ENCODE measurements at places on chromosomes 1 and 21.

- DNase-seq, result no peak
Measured at GRCh38 chr1:8764293-8764937, 53.0 kb downstream of the RERE start.

DNA sequence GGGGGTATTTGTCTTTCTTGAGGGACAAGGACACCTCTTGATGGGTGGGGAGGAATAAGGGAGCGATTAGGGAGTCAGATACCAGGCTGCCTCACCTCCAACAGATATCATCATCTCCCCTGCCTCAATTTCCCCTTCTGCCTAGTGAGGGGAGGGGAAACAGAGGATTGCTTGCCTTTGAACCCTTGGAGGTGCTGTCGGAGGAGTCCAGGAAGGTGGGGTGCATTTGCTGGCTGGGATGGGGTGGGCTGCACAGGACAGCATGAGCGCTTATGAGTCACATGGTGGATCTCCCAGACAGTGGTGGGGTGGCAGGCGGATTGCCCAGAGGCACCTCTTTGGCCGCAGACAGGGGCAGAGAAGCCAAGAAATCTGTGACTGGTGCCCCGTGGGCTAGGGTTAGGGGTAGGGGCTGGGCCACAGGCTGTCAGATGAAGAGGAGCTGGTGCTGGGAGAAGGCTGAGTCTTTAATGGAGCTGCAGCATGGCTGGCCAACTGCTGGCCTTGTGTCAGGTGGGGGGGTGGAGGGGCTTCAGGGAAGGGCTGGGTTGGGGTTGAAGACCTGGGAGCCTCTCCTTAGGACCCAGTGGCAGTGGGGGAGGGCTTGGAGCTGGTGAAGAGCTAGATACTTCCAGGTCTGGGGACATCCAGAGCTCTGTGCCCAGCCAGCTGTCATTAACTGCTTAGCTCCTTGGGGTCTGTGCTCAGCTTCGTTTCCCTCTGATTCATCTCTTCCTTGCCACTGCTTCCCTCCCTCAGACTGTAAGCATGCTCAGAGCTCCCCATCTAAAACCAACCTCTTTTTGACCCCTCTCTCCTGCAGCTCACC lies 7.0 kb upstream of the ADORA1 start:
- DNase-seq, result no peak

GRCh38 chr1:67939942-67940341 lies 106.7 kb upstream of the GNG12 start:
- no peak for DNase-seq

GRCh38 chr1:226226601-226227000 lies 3.1 kb downstream of the MIXL1 start:
- no peak for DNase-seq

GRCh38 chr1:246681900-246682895 lies 42.0 kb upstream of the SCCPDH start:
- DNase-seq, result peak; percentile 88

GRCh38 chr1:52658795-52659194 lies 25.8 kb downstream of the SHISAL2A start:
- no peak for DNase-seq

- DNase-seq, result no peak
Measured at GRCh38 chr1:74753104-74753503, 20.2 kb downstream of the TYW3 start.

DNA sequence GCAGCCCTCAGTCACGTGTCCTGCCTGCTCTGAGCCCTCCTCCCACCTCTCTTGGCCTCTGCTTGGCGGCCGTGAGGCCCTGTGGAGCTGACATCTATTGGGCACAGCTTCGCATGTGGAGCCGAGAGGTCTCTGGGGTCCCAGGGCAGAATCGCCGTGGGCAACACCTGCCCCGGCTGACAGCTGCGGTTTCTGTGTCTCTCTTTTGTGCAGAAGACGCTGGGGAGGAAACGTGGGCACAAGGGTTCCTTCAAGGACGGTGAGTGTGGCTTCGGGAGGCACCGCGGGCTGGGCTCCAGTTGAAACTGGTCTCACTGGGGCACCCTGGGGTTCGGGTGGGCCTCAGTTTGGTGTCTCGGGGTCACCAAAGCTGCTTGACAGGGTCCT lies 11.5 kb downstream of the ARHGEF16 start:
- no peak for DNase-seq

- DNase-seq, result no peak
Measured at GRCh38 chr21:42121794-42122193, 50.7 kb downstream of the UMODL1 start.

- no peak for DNase-seq
Measured at GRCh38 chr1:61993331-61993961, 201.2 kb upstream of the L1TD1 start.

- no peak for DNase-seq
Measured at GRCh38 chr1:56963667-56964066, 2.1 kb downstream of the C8B start.

DNA sequence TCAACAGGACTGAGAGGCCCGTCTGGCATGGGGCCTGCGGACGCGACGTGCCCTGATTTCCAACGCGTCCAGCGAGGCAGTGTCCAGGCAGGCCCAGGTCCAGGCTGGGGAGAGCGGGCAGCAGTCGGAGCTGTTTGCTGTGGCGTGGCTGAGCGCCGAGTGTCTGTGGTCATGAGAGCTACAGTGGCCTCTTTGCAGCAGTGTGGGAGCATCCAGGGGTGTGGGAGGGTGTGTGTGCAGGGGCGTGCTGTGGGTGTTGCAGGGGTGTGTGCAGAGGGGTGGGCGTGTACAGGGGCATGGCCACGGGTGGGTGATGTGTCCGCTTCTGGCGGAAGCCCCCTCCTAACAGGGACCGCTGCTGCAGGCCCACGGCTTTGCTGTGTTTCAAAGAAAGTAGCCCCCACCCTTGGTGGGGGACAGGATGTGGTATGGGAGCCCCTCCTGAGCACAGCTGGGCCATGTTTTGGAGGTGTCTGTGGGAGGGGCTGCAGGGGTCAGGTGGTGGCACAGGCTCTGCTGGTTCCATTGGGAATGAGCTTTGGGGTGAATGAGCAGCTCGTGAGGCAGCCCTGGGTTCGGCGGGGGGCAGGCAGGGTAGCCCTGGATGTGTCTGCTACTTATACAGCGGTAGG lies 17.7 kb downstream of the PLCH2 start:
- DNase-seq, result no peak

DNA sequence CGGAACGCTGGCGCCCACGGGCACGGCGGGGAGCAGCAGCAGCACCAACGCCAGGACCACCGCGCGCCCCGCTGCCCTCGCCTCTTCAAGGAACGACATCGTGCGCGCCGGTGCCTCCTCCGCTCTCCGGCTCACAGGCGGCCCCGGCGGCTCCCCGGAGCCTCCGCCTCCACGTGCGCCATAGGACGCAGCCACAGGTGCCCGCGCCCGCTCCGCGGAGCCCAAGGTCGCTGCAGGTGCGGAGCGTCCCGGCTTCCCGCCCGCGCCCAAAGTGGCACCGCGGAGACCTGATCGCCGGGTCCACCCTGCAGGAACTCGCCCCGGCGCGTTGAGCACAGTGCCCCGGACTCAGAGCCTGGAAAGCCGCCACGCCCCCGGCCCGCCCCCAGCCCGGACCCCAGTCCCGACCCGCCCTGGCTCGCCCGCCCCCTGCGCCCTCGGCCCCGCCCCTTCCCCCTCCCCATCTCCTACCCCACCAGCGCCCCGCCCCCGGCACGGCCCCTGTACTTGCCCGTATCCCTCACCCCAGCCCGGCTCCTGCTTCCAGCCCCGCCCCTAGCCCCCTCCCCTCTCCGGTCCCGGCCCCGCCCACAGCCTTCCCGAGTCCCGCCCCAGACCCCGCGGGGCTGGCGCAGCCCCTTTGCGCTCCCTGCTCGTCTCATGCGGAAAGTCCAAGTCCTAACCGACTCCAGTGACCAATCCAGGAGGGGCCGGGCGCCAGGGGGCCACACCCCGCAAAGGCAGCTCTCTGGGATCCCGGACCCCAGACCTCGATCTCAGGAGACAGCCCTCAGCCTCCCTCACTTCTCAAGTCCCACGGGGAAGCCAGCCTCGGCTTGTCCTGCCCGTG lies at the start of gene MEGF6:
TSS of gene MEGF6 (minus strand) at position 339 of the 850 bp plus-strand sequence. CDS start at position 99, 240 bp downstream.
- peak; percentile 82 for DNase-seq

DNA sequence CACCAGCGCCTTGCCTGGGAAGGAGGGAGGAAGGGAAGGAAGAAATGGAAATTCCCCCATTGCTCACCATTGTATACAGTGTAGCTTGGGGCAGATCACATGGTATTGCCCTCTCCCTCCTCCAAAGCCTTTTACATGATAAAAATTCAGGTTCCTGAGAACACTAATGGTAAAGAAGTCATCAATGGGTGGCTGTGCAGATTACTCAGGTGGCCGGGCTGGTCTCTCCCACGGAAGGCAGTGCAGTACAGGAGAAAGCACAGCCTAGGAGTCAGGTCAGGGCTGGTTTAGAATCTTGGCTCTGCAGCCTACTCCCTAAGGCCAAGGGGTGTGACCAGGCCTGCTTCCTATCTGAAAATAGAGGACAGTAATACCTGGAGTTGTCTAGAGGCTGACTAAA lies 107.9 kb downstream of the SUSD4 start:
- DNase-seq, result no peak

DNA sequence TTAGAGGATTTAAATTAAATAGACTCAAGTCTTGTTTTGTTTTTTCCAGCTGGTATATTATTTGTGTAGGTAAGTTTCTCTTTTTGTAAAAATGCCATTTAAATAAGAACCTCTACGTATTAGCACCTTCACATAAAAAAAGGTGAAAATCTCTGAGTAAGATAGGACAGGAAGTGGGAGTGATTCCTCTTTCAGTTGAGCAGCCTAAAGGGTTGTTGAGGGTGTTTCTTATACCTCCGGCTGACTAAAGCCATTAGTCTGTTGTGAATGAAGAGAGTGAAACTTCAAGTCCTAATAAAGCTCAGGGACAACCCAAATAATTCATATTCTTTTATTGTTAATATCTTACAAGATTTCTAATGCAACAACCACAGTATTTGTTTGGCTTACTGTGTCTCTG lies 188.7 kb downstream of the CHRM3 start:
- DNase-seq, result no peak

DNA sequence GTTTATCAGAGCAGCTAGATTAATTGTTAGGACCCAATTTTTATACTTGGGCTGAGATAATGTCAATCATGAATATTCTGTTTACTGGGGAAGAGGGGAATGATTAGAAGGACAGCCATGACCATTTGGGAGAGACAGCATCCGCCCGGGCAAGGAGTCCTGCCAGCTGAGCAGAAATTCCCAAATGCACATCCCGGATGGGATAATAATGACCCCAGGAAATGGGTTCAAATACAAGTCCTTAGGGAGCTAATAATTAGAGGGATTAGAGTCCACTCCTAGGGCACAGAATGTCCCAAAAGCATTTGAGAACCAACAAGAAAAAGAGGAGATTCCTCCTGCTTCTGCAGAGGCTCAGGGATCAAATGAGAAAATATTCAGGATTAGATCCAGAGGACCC lies 115.9 kb downstream of the LRRC53 start:
- no peak for DNase-seq

DNA sequence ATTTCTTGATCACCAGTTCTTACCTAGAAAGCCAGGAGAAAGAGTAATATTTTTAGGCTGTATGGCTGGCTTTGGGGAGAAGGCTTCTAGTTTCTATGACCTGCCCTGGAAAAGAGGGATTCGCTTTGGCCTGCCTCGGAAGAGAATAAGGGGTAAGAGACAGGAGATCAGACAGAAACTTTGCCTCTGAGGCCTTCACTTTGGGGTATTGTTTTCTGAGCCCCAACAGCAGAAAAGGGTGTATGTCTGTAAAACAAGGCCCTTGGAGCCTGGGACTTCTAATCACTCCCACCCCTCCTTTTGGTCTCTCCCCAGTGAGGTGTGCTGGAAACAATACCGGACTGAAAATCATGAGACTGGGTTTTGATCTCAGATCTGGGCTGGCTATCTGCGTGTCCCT lies 5.1 kb downstream of the SLC45A3 start:
- DNase-seq, result no peak

DNA sequence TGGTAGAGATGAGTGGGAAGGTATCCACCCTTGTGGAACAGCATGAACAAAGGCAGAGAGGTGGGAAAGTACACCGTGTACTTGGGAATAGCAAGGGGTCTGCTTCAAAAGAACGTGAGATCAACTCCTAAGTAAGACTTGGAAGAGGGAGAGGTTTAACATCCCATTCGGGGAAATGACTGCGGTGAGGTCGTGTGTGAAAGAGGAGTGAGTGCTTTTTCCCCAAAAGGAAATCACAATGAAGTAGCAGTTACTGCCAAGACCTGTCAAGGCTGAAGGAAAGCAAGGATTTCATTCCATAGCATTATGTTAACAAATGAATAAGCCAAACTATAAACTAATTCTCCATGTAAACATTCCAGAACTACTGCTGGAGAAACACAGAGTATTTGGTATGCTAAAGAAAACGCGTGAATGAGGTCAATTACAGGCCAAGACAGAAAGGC lies 20.0 kb upstream of the SYDE2 start:
- DNase-seq, result no peak

DNA sequence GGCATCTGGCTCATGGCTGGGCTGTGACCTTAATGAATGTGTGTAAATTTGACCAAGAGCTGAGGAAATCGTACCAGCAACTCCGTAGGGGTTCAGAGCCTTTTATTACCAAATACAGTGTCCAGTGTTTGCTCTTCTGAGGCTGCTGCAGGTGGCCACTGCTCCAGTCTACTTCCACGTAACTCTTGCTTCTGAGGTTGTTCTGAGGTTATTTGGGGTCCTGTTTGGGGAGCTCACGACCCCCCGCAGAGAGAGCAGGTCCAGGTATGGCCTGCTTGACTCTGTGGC lies 33.6 kb downstream of the MAN1C1 start:
- DNase-seq, result no peak

DNA sequence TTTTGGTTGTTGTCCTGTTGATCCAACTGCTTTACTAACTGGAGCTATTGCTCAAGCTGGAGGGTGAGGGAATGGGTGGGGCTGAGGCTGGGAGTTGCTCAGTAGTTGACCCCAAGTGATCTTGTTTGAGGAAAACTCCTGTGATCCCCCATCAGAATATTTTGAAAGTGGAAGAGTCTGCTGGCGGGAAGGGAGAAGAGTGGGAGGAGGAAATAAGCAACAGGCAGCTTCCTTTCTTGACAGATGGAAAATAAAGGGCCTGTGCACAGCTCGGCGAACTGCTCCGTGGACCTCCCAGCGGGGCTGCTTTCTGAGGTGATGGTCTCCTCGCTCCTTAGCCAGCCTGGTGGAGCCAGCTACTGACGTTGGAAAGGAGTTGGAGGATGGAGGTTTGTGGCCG lies 199.1 kb upstream of the LMO4 start:
- no peak for DNase-seq

DNA sequence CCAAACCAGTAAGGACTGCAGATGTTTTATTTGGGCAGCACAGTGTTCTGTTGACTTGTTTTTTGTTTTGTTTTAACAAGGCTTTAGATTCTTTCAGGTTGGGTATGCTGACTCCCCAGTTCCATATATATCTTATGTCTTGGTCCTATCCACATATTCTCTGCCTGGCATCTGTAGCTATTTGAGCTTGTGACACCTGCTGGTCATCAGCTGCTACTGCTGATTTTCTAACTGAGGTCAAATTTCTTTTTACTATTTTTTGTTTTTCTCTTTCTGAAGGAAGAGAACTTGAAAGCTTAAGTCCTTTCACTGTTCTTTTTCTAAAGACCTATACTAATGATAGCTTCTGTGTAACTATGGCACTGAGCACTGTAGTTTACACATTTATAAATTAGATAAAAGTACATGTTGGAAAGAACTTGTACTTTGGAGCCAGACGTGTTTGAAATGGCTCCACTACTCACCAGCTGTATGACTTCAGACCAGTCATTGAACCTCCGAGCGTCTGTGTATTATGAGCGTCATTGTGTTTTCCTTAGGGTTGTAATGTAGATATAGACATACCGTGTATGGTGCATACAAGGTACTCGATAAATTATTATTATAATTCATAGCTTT lies 109.4 kb downstream of the NRDC start:
- peak; percentile 39 for DNase-seq

GRCh38 chr1:1358433-1359271 lies at the start of gene MXRA8:
Gene MXRA8 (minus strand): TSS chr1:1358555. CDS start chr1:1358504, 51 bp downstream.
- DNase-seq, result no peak

All from NCI-H1436 (cell line).